Cardiac septum (tissue), 1 donor: ENCODE measurements at places on chromosomes 5 and 9. TPM values are rescaled to one million over a fixed set of nuclear protein-coding genes. Genes with fewer than 3 reads are reported as not detected.

- DNase-seq: no peak
These were observed 2.6 kb downstream of the UBTD2 start for GRCh38 chr5:172280929-172281328.

DNA sequence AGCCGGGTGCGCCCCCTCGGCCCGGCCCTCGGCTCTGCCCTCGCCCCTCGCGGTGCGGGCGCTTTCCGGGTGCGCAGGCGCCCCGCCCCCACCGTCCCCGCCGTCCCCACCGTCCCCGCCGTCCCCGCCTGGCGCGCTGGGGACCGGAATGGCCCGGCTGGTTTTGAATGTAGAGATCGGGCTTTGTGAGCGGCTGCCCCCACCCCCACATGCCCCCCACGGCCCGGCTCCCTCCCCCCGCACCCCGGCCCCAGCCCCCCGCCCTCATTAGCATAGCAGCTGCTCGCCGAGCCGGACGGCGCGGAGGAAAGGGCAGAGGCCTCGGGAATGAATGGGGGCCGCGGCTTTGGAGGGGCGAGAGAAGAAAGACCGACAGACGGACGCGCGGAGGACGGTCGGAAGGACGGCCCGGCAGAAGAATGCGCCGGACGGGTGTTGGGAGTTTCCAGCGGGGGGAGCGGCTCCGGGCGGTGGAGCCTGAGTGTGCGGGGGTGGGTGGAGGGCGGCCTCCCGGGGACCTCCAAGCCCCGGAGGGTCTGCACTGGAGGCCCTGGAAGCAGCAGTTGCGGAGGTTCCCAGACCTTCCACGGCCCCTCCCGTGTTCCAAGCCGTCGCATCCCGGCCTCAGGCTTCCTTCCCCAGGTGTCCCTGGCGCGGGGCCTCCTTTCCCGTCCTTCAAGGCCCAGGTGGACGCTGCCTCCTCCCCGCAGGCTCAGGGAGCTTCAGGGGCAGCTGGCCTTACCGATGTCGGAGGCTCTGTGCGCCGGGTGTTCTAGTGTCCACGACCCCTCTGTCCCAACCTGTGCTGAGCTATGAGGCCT, 6.0 kb downstream of the NRARP start:
- DNase-seq: no peak

GRCh38 chr5:35811108-35811741, 45.5 kb upstream of the IL7R start:
- no peak for DNase-seq

GRCh38 chr5:150068961-150069645, 17.3 kb downstream of the CSF1R start:
- peak; percentile 62 for DNase-seq

The LCN6 gene
- total RNA-seq: 4.5 TPM

- no peak for DNase-seq
These were observed 354 bp downstream of the NCBP1 start for GRCh38 chr9:97633859-97634490.
